ENCODE measurements at places on chromosomes 3 and 15.

DNA sequence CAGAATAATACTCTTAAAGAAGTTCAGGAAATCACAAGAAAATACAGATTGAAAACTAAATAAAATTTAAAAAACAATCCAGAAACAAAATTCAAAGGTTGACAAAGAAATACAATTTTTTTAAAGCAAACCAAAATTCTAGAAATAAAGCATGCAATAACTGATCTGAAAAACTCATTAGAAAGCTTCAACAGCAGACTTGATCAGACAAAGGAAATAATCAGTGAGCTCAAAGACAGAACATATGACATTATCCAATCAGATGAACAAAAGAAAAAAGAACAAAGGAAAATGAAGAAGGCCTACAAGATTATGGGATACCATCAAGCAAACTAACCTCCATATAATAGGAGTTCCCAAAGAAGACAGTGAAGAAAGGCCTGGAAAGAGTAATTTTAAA is 336.8 kb downstream of the RSL24D1 start:
- no peak for DNase-seq

- no peak for DNase-seq
Measured at GRCh38 chr3:71244826-71245488, 338.6 kb downstream of the FOXP1 start.

DNA sequence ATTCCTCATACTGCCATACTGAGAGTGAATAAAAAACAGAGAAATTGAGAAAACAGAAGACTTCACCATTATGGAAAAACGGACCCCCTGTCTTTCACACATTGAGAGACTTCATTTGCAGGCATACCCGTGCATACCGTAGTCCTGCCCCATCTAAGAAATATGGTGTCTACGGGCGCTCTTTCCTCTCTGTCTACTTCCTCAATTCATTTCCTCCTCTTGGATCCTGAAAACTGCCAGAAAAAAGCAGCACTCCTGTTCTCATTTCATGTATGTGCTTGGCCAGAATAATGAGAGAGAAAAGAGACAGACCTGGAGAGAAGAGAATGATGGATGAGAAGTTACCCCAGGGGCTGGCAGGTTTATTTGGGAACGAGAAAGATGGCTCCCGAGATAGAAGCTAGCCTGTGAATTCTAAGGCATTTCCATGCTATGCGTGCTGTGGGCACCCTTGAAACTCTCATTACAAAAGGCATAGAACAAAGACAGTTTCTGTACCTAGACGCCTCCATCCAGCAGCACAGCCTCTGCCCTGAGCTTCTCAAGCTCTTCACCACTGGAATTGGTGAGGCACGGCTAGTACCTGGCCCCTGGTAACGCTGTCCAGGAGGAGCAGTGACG is 62.5 kb upstream of the EPHB3 start:
- no peak for DNase-seq

DNA sequence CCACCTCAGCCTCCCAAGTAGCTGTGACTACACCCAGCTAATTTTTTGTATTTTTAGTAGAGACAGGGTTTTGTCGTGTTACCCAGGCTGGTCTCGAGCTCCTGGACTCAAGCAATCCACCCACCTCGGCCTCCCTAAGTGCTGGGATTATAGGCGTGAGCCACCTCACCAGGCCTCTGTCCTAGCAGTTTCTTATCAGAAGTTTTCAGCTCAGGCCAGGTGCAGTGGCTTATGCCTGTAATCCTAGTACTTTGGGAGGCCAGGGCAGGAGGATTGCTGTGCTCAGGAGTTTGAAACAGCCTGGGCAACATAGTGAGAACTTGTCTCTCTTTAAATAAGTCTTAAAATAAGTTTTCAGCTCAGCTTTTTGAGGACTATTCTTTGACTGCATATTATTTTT is 48.4 kb downstream of the SGO1 start:
- no peak for DNase-seq

DNA sequence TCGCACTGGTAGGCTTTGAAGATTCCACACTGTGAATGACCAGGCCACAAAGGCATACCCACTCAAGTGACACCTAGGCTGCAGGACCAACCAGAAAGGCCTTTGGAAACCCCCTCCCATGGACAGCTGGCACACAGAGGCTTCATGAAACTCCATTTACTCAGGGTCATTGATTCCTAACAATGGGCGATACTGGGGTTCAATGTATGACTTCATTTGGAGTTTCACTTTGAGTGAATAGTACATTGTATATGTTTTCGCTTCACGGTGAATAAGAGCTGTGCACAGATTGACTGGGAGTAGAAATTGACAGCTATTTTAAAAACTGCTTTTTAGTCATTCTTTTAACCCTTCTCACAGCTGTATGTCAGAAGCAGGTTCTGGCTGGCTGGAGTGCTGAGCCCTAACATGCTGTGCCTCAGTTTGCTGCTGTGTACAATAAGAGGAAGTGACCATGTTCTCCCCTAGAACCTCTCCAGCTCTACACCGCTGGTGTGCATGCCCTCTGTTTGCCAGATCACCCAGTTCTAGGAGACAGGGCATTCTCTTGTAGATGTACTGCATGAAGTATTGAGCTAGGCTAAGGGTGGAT is 15.4 kb upstream of the CX3CR1 start:
- no peak for DNase-seq

DNA sequence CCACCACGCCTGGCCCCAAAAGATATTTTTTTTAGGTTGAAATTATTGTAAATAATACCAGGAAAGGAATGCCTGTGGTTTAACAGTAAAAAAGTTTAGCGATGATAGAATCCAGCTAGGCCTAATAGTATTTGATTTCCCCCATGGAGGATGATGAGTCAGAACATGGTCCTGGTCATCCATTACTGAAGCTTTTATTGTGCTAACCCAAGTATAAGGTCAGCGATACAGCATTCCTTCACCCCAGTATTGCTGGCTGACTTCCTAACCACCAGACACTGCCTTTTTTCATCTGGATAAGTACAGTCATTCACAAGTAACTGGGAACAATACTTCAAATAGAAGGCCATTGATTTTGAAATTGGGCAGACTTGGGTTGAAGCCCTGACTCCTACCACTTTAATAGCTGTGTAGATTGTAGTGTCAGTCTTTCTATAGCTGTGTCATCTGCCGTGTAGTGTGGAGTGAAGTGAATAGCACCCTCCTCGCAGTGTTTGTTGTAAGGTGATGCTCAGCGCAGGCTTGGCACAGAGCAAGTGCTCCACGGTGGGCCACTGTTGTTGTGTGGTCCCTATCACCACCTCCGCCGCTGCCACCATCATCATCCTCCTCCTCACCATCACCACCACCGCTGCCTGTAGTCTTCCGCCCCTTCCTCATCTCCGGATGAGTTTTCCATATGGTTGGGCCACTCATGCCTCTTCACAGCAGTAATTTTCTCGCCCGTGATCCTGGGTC is 436.0 kb upstream of the TPM1 start:
- no peak for DNase-seq

DNA sequence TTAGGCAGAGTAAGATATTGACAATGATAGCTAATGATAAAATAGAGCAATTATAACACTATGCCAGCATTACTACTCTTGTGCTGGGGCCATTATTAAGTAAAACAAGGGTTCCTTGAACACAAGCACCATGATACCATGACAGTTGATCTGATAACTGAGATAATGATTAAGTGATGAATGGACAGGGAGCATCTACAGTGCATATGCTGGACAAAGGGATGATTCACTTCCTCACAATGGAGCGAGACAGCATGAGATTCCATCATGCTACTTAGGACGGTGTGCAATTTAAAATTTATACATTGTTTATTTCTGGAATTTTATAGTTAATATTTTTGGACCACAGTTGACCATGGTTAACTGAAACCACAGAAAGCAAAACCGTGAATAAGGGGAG is 156.6 kb downstream of the FHIT start:
- DNase-seq, result no peak

GRCh38 chr3:130640027-130640426 is 106.6 kb downstream of the PIK3R4 start:
- no peak for DNase-seq

DNA sequence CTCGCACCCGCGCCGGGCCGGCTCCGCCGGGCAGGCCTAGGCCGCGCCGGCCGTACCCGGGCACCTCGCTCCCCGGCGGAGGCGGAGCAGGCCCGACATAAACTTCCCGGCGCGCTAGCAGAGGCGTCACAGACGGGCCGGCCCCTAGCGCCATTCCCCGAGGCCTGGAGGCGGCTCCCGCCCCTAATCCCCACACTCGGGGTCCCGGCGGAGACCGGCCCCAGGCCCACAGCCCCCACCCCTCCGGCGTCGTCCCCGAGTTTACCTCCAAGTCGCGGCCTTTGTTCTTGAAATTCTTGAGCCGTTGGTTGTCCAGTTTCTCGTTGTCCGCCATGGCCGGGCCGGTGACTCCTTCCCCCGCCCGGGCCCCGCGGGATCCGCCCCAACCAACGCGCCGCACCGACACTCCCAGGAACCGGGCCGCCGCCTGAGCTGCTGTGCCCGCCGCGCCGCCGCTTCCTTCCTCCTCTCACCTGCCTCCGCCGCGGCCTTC is 376 bp downstream of the KPNA4 start:
- peak; percentile 61 for DNase-seq

DNA sequence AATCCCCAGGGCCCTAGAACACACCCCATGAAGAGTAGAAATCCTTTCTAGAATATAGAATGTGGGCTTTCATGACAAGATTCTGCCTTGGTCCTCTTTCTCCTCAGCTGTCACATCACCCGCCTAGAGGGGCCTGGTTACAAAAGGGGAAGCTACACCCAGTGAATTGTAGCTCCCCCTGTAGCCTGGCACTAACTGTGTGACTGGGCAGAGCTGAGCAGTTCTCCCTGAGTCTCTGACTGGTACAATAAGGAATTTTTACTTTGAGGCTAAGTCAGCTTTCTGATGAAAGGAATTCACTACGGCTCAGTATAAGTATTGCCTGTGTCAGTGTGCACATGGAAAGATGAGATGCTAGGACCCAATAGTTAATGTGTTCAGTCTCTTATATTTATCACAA is 28.7 kb upstream of the ZNF148 start:
- DNase-seq, result no peak

- DNase-seq, result no peak
Measured at GRCh38 chr15:31866248-31866647, 164.1 kb upstream of the CHRNA7 start.

DNA sequence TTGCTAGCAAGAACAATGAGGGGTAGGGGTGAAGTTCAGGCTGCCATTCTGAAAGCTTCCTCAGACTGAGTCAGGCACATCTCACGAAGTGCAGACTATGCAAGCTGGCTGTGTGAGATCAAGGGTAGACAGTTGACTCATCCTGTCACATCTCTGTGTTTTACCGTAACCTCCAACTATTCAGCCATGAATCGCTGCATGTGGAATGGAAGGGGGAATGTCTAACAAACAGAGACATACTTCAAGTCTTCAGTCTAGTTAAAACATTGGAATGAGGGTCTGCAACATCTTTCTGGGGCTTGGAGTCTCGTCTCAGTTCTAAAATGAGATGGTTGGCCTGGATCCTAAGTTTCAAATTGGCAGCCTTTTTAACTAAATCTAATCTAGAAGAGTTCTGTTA is 25.9 kb downstream of the AGTR1 start:
- no peak for DNase-seq

GRCh38 chr15:89400116-89400781 is 65.6 kb upstream of the POLG start:
- DNase-seq, result no peak

DNA sequence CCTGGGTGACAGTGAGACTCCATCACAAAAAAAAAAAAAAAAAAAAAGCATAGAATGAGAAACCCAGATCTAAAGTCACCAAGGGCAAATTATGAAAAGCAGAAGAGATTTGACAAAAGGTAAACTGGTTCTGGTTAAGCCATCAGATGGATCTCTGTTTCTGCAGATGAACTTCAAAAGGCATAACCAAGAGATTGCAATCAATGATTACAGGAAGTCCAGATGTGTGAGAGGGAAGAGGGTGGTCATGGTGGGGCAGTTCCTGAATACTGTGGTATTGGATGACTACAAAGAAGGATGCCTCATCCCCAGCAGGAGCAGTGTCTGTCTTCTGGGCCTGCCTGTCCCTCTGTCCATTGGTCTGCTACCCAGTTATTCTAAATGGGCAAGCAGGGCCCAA is 3.8 kb downstream of the P4HTM start:
- DNase-seq, result no peak

DNA sequence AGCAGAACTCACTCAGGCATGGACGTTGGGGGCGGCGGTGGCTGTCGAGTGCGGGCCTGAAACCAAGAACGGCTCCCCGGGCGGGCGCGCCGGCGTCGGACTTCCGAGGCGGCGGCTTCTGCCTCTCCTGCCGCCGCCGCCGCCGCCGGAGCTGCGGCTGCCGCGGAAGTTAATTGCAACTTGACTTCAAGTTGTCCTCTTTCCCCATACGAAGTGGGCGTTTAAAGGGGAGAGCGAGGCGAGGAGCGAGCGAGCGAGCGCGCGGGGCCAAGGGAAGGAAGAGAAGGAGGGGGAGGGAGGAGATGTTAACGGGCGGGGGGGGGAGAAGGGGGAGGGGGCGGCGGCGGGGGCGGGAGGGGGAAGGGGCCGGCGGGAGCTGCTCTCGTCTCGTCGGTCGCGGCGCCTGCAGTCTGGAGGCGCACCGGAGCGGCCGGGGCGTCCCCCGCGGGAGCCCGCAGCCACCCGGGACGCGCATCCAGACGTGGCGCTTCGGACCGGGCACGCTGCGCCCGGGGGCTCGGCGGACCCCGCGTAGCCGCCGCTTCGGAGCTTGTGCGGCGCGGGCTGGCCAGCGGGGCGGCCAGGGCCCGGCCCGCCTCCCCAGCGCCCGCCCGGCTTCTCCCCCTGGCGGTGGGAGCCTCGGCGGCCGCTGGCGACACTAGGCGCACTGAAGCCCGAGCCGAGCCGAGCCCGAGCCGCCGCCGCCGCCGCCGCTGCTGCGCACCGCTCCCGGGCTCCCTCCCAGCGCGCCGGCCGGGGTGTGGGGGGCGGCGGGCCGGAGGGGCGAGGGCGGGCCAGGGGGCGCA is 19.7 kb upstream of the SATB1 start:
- no peak for DNase-seq

GRCh38 chr3:117722856-117723255 is 1013.3 kb downstream of the TUSC7 start:
- DNase-seq, result no peak

GRCh38 chr15:91420689-91421088 is 320.6 kb downstream of the SV2B start:
- DNase-seq, result no peak

- DNase-seq, result no peak
Measured at GRCh38 chr15:47516972-47517371, 200.3 kb upstream of the SEMA6D start.

GRCh38 chr3:58994746-58995330 is 55.0 kb downstream of the CFAP20DC start:
- DNase-seq, result no peak

All from occipital lobe (tissue), 3 donors.